ENCODE measurements at places on chromosomes 12 and 14.

DNA sequence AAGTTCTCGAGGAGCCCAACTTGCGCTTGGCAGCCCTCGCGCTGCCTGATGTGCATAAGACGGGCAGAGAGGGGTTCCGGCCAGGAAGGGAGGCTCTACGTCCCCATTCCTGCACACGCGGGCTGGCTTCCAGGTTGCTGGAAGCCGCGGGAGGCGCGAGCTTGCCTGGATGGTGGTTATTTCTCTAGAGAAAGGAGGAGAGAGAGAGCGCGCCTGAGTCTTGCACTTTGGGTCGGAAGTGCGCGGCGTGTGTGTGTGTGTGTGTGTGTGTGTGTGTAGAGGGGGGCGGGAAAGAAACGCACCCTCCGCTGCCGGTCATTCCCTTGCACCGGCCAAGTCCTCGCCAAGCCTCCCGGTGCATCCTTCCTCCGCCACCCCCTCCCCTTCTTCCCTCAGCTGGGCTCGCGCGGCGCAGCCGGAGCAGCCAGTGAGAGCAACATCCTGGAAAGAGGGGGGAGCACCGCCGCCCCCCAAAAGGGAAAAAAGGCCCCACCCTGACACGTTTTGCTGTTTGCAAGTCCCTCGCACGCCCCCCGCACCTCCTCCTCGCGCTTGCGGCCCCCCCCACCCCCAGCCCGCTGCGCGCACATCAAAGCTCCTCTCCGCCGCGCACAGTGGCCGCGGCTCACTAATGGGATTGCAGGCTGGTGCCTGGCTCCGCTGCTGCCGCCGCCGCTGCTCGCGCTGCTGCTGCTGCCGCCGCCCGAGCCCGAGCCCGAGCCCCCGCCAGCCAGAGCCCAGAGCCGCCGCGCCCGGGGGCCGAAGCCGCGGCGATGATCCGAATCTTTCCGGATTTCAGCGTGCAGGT, 4.4 kb upstream of the NPAS3 start:
- no peak for DNase-seq

- DNase-seq, result no peak
These were observed 77.0 kb upstream of the BCL11B start for GRCh38 chr14:99348816-99349614.

DNA sequence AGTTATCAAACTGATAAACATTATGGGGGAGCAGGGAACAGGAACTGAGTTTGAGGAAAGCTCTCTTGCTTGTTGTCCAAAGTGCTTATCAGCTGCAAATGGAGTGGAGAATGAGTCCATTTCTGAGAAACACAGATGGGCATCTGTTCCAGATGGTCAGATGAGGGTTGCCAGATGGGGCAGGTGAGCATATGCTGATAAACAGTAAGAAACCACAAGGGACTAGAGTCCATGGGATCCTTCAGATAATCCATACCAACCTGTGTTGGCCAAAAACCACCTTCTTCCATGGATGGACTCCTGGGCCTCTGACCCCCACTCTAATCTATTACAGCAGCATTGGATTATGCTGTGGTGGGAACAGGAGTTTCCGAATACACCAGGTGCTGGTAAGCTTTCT, 38.3 kb downstream of the GNS start:
- DNase-seq, result no peak

DNA sequence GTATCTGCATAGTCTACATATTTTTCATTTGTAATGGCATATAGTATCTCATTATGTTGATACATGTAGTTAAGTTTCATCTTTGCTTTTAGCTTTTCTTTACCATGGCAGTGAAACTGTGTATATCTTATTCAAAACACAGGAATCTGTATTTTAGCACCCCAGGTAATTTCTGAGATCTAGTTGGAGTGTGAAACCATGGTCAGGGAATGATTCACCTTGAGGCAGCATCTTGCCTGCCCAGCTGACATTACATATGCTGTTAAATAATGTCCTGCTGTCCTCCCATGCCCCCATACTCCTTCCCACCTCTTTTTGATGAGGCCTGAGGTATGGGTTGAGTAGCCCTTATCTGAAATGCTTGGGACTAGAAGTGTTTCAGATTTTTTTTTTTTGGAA, 125.4 kb upstream of the ATF1 start:
- no peak for DNase-seq
